Foreskin keratinocyte (primary cell): ENCODE measurements at places on chromosomes 1 and 21.

GRCh38 chr21:25925064-25925800 is 190.5 kb downstream of the GABPA start:
- DNase-seq, result no peak

DNA sequence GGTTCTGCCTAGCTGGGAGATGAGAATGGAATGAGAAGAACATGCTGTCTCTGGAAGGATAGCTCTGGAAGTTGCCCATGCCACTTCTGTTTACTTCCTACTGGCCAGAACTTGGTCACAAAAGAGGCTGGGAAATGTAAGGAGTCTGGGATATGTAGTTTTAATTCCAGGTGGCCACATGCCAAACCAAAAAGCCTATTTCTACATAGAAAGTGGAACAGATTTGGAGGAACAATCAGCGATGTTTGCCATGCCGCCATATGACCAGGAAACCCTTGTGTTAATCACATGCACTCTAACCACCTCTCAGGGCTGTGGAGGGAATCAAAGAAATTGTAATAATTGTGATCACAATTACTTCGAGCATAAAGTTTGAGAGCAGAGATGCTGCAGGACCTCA is 10.0 kb upstream of the OLIG2 start:
- DNase-seq, result no peak

DNA sequence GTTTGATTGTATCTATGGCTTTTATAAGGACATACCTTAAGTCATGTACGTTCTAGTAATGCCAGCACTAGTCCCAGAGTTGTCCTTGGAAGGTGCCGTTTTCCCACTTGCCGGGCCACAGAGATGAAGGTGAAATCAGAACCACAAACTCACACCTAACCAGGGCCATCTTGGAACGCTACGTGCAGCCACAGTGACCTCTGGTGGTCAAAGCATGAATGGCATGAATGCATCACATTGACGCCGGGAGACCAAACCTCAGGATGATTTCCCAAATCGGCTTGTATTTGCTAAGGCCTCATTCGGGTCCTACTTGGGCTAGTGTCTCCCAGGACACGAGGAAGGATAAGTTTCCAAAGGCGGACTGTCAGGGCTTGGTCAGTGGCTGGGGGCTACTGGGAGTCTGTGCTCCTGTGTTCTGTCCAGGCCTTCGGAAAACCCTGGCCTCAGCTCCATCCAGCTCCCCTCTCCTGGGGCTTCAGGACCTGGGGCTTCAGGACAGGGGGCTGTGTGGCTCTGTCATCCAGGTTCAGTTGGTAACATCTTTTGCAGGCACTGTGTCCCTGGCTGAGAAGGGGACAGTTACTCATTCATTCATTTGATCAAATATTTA is 260.5 kb downstream of the PRDM2 start:
- DNase-seq, result peak; percentile 35

DNA sequence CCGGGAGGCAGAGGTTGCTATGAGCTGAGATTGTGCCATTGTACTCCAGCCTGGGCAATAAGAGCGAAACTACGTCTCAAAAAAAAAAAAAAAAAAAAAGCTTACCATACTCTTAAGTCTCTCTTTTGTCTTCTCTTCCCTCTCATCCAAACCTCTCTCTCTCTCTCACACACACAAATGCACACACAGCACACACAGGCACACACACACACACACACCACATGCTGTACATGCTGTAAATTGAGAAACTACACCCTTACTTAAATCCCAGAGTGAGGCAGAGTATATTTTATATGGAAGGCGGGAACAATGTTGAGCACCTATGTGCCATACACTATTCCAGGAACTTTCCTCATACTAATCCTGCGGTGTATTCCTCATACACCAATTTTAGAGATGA is 6.5 kb downstream of the MCOLN3 start:
- DNase-seq, result no peak
